Activated CD8-positive, alpha-beta memory T cell treated with anti-CD3 and anti-CD28 coated beads, Interleukin-2, amount 10 ng/mL, durations not matched to agents 7 days and 5 days (primary cell): ENCODE measurements at places on chromosomes 12 and 14.

DNA sequence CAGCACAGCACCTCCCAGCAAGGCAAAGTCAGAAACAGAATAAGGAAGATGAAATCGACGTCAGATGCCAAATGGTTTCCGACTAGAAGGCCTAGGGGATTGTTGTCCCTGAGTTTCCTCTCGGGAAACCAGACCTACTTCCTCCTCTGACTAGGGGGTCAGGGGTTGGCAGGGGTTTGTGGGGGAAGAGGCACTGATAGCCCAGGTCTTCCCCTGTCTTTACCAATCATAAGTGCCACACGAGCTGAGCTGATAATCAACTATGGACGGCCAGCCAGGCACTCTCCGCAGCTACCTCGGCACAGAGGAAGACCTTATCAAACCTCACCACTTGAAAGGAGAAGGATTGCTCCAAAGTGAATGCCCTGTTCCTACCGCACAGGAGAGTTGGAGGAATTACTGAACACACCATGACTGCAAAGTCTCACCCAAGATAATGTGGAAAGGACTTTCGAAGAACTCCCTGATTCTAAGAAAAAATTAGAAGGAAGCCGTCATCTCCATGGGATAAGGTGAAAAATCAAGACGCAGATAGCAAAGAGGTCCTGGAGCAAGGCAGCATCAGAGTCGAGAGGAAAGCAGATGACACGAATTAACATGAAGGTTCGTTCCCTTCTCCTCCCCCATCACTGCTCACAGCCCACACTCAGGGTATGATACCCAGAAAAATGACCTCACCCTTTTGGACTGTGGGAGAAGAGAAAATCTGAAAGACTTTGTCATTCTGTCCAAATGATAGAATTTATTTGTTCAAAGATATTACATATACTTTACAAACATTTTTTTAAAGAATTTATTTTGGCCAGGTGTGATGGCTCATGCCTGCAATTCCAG, 77.7 kb upstream of the MED13L start:
- DNase-seq: no peak

- no peak for DNase-seq
These were observed 134.4 kb upstream of the NUDT4 start for GRCh38 chr12:93243382-93243688.

DNA sequence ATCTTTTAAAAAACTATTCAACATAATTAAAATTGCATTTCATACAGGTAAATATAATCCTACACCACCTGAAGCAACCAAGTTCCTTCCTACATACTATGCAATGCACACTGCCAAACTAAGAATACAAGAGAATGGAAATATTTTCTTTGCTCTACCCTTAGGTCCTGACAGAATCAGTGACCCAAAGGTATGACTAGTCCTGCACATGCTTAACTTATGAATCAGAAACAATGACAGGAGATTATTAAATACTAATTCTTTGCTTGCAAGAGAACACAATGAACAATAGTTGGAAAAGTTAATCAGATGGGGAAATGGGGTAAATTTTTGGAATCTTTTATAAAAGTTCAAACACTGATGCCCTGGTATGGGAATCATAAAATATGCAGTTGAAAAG, 220.1 kb downstream of the SOX5 start:
- DNase-seq: no peak

GRCh38 chr12:2854669-2855453, 2.0 kb downstream of the TEX52 start:
- no peak for DNase-seq

DNA sequence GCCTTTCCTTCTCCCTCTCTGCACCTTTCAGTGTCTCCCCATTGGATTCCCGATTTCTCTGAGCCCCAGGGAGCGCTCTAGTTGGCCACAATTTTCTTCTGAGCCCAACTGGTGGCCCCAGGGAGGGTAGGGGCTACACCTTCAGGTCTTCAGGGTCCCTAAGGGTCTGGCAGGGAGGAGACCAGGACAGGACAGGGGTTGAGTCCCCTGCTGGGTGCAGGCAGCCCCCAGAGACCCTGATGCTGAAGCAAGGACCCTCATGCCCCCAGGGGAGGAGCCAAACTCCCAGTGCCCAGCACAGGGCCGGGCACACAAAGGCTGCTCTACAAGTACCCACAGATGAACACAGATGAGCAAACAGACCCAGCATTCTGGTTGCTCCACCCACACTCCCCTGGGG, 12.7 kb downstream of the FOXN4 start:
- no peak for DNase-seq

DNA sequence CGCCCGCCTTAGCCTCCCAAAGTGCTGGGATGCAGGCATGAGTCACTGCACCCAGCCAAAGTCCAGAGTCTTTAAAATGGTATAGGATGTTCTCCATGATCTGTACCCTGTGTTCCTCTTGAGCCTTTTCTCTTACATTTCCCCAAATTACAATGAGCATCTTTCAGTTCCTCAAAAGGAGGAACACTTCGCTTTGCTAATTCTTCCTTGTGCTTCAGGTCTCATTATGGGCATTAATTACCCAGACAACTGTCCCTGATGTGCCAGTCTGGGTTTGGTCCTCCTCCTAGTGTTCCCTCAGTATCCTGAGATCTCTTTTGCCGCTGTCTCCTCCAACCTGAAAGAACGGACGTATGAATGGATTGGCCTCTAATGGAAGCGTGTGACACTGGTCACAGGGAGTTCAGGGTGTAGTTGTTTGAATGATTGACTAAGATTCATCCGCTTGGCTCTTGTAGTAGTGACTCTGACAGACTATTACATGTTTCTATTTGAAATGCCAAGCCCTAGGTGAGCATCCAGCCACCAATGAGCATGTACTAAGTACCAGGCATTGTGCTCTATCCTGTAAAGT, 8.2 kb downstream of the PRKCH start:
- no peak for DNase-seq

GRCh38 chr12:44774815-44775411, 101.2 kb downstream of the NELL2 start:
- DNase-seq: peak; percentile 56

- DNase-seq: no peak
These were observed 7.4 kb downstream of the DAAM1 start for GRCh38 chr14:59195912-59196311.

- no peak for DNase-seq
These were observed 9.7 kb upstream of the DYNLL1 start for GRCh38 chr12:120485961-120486881.

DNA sequence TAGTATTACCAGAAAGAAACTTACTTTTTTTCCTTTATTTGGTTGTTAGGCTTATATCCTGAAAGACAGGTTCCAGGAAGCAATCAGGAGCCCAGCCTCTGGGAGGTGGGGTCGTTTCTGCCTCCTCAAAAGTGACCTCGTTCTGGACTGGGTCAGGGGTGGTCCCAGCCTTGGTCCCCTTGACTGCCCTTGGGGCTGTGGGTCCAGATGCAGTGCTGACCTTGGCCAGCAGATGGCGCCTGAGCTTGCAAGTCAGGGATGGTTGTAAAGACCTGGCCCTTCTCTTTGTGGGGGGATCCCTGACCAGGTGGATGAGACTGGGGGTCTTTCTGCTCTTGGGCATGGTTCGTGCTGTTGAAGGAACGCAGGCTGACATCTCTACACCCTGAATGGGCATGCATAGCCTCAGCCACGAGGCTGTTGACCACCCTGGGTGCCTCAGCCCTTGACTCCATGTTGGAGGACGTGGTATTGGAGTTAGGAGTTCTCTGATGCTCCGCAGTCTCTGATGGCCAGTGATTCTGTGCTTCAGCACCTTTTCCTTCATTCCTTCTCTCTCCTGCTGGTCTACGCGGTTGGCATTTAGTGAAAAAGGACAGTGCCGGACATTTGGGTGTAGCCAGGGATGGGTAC, 62.4 kb downstream of the ADCK1 start:
- peak; percentile 83 for DNase-seq

GRCh38 chr12:122835750-122836026, 431 bp downstream of the HIP1R start:
- DNase-seq: no peak

GRCh38 chr12:91513313-91513712, 330.7 kb upstream of the DCN start:
- no peak for DNase-seq

- DNase-seq: no peak
These were observed 1.3 kb upstream of the GNG2 start for GRCh38 chr14:51859131-51859530.

GRCh38 chr12:33706927-33707326, 267.3 kb upstream of the SYT10 start:
- no peak for DNase-seq

GRCh38 chr12:2961705-2962104, 2.5 kb downstream of the TEAD4 start:
- DNase-seq: no peak

- no peak for DNase-seq
These were observed 5.6 kb downstream of the TCP11L2 start for GRCh38 chr12:106308121-106308520.

DNA sequence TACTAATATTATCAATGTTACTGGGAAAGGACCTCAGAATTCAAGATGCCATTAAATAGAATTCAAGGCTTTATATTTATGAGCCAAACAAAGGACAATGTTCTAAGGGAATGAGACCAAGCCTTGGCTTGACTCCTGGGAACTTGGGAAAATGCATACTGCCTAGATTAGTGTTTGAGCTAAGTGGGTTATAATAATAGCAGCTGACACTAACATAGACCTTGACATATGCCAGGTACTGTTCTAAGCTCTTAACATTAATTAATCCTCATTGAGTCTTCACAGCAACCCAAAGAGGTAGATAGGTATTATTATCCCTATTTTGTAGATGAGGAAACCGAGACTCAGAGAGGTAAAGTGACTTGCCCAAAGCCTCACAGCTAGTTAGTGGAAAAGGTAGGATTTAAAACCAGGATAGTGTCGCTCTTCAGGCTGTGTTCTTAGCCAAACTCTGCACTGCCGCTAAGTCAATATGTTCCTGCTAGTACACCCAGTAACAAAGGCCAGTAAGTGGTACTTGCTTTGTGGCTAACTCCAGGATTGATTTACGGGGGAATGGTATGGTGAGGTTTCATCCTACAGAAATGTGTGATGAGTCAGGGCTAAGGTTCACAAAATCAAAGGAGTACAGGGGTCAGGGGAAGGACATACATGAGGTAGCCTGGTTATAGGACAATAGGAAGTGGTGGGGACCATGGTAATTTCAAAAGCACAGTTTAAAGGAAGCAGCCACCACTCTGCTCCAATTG, 35.8 kb upstream of the PRKAB1 start:
- DNase-seq: no peak

GRCh38 chr14:77098529-77099353, 683 bp downstream of the CIPC start:
- DNase-seq: peak; percentile 50

DNA sequence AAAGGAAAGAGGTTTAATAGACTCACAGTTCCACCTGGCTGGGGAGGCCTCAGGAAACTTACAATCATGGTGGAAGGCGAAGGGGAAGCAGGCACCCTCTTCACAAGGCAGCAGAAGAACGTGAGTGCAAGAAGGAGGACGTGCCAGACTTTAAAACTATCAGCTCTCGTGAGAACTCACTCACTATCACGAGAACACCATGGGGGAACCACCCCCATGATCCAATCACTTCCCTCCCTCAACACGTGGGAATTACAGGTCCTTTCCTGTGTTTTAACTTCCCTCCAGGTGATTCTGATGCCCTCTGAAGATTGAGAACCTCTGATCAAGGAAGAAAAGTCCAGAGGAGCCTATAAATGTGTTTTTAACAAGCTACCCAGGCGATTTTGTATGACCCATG, 358.7 kb downstream of the MED13L start:
- no peak for DNase-seq

DNA sequence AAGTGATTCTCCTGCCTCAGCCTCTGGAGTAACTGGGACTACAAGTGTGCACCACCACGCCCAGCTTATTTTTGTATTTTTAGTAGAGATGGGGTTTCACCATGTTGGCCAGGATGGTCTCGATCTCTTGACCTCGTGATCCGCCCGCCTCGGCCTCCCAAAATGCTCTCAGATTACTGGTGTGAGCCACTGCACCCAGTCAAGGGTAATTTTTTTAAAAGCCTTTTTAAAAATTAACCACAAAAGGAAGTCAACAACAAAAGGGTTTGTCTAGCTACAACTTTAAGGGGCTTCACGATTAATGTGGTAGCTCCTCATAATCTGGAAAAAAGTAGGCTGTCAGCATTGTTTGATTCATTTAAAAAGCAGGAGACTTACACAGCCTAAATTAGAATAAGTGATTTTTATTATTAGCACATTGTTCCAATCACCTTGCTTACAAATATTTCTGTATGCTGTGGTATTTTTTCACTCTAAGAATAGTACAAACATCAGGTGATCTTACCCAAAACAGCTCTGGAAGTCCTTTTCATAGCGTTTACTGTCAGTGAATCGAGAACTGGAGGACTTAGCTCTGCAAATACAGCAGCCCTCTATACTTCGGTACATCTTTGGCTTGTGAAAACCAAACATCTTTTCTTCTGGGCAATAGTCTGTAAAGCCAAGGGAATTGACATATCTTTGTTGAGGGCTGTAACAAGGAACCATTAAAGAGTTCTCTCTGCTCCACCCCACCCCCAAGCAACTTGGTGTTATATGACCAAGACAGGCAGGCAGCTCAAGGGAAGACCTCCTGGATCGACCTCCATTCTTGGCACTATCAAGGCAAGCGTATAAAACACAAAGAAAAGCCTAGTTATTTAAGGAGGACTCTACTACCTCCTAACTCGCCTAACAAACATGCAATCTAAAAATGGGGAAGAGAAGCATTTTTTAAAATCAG, 28.1 kb downstream of the SINHCAF start:
- DNase-seq: no peak
